ACHN (cell line): ENCODE measurements at places on chromosomes 2 and 18.
A peak's percentile ranks its signal among the peaks of the same experiment; 100 is the strongest.

DNA sequence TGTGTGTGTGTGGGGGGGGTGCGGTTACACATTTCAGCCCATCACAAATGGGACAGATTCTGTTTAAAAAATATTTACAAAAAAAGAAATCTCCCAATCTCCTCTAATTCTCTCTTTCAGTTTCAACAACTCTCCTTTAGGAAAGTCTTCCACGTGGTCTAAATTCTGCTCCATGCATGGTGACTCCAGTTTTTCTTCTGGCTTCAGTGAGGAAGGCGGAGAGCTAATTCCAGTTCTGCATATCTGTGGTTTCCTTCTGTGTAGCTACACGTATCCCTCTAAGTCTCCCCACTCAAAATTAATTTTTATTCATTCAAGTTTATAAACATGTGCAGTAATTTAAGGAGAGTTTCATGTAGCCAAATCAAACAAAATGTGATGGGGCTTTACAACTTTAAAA, 111.6 kb downstream of the SLC4A3 start:
- no peak for DNase-seq

- DNase-seq = no peak
Measured at GRCh38 chr18:54924948-54925347, 34.3 kb downstream of the CCDC68 start.

DNA sequence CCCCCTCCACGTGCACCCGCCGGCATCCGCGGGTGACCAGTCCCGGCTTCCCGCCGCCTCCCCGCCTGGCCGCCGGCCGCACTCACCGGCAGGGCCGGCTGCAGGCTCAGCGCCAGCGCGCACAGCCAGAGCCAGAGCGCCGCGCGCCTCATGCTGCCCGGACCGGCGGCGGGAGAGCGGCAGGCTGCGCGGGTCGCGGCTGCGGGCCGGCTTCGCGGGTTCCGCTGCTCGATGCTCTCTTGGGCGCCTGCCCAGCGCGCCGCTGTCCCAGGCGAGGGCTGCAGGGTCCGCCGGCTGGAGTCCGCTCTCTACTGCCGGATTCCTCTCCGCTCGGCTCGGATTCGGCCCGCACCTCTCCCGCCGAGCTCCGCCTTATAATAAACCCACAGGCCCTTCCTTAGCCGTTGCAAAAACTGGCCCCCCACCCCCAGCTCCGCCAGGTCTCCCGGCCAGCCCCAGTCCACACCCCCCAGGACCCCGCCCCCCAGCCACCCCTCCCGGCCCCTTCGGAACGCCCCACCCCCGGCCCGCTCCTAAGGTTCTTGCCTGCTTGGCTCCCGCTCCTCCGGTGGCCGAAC, at the start of gene SDC1:
Gene SDC1, minus strand, starts transcription at position 415 of the 578 bp plus-strand sequence. Its CDS starts 263 bp downstream, at position 152.
- peak; percentile 69 for DNase-seq

DNA sequence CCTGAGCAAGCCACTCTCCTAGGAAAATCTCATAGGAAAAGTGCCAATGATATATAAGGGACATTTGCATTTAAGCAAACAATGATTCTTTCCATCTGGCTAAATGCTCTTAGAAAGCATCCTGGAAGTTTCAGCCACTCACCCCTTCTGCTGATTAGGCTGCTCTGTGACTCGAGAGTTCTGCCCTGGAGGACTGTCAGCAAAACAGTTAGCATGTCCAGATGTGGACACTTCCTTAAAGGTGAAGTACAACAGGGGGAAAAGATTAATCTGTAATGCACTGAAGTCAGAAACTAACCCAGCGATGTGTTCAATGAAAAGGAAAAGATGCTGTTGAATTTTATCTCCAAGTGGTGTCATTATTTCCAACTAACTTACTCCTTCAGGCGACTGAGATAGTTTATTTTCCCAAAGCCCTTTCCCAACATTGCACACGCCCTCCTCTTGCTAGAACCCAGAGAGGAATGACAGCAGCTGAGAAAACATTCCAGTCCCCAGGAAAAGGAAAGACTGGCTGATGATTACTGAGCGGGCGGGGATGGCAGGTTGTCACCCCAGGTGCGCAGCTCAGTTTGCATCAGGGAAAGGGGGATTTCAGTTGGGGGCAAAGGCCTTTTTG, 214.0 kb downstream of the SS18 start:
- no peak for DNase-seq

DNA sequence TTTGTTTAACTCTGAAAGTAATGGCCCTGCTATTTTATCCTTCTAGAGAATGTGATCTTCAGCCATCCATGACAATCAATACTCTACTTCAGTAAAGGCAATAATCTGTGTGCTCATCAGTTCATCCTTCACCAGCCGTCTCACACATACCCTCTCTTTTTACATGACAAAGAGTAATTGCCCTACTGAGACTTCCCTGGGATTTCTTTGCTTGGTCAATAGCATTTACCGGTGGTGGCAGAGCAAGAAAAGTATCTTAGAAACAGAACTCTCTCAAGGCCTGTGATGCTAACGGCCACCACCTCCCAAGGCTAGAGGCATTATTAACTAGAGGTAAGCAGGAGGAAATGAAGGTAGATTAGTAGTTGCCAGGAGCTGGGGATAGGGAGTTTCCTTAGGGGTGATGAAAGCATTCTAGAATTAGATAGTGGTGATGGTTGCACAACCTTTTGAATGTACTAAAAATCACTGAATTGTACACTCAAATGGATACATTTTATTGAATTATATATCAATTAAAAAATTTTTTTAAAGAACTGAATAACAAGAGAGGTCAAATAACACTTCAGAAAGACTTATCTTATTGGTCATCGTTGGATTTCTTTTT, 57.9 kb upstream of the EPC2 start:
- no peak for DNase-seq

DNA sequence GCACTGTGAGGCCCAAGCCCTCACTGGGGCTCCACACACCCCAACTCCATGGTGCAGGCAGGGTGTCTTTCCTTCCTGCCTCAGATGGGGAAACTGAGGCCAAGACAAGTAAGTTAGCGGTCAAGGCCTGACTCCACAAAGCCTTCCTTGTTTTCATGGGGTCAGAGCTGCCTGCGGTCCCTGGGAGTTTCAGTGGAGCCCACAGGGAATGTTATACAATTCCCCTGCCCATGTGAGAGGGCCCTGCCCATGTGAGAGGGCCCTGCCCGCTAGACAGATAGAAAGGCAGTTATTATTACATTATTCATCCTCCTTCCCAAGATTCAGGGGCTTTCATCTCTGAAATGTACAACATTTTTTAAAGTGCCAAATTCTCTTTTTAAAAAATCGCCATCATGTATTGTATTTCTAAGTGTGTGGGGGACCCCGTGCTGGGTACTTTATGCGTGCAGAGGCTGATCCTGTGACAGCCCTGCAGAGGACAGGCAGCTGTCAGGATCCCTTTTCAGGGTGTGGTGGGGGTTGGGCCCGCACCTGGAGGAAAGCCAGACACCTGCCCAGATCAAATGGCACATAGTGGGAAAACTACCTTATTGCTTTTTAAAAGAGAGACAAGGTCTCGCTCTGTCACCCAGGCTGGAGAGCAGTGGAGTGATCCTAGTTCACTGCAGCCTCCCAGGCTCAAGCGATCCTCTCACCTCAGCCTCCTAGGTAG, 23.4 kb downstream of the FBLN7 start:
- DNase-seq = no peak

- DNase-seq = no peak
Measured at GRCh38 chr2:80473069-80473468, 168.5 kb upstream of the LRRTM1 start.

GRCh38 chr2:186535861-186536260, 49.8 kb downstream of the ZC3H15 start:
- DNase-seq = no peak

- no peak for DNase-seq
Measured at GRCh38 chr2:10918661-10919409, 7.1 kb downstream of the KCNF1 start.

- DNase-seq = peak; percentile 61
Measured at GRCh38 chr2:60998628-60999545, 18.6 kb upstream of the PEX13 start.

- DNase-seq = no peak
Measured at GRCh38 chr18:48162956-48163737, 232.7 kb upstream of the SMAD2 start.

DNA sequence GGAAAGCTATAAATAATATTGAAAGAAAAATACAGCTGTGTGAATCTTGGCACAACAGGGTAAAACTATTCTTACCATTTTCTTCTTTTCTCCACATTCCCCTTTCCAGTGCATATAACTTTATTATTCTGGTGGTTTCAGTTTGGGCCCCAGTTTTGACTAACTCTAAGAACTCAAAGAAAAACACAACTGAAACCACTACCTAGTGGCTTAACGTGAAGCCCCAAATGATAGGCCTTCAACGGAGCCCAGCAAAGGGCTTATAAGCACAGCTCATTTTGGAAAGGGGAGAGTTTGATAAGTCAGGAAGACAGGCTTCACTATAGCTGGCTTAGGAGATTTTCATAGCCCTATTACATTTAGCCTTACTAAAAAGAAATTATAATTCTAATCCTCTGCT, 62.4 kb downstream of the PPP1R1C start:
- no peak for DNase-seq

- no peak for DNase-seq
Measured at GRCh38 chr18:57863706-57864105, 60.6 kb upstream of the ATP8B1 start.
